ENCODE measurements at places on chromosomes 2 and 18.

DNA sequence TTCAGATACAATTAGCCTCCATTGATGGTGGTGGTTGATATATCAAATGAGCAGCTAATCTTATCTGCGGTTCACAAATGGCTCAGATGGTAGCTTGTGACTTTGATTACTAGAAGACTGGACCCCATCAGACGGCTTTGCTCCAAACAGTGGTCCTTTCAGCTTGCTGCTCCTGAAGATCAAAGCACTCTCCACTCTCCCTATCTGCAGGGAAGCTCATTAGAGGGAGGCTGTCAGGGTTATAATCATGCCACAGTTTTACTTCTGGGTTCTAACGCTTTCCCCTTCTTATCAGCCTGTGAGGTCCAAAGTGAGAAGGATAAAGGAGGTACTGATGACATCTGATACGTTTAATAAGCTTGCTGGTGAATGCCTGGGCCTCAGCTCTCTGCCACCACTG, 247.1 kb upstream of the NT5C1B start:
- DNase-seq = no peak

DNA sequence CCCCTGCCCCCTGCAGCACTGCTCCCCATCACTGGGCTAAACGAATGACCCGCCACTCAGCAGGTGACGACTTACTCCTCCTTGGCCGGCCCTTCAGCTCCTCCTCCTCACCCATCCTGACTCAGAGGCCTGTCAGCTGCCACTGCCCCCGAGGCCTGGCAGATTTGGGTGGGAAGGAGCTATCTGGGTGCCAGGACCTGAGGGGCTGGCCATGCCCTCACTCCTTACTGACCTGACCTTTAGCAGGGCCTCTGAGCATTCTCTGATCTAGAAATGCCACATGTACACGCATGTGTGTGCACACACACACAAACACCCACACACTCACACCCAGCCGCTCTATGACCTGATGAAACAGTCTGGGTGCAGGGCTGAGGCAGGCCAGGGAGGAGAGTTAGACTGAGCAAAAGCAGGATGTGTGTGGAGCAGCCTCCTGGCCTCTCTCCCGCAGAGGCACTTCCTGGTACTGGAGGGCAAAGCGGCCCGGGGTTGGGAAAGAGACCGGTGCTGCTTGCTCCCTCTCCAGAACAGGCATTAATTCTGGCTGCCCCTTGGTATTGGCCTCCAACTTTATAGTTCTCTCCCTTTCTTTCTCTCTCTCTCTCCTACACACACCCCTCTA, 68.0 kb downstream of the ZFP36L2 start:
- no peak for DNase-seq

- DNase-seq = no peak
Measured at GRCh38 chr18:74534981-74535649, 815 bp downstream of the CNDP1 start.

DNA sequence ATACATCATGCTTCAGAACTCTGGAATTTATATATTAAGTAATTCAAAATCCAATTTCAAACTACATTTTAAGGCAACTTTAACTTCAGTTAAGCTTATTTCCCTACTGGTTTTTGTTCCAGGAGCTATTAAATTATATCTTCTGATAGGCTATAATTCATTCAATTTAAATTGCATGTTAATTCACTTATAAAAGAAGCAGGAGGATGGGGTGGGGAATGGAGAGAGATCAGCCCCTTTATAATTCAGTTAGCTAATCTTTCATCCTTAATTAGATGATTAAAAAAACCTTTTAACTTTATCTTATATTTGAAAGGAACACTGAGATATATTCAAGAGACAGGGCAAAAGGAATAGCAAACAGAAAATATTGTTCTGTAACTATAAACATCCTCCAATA, 86.8 kb downstream of the AKAIN1 start:
- DNase-seq = no peak

- no peak for DNase-seq
Measured at GRCh38 chr2:236887531-236887930, 198.2 kb upstream of the COPS8 start.

GRCh38 chr18:78293540-78293939, 686.1 kb upstream of the SALL3 start:
- no peak for DNase-seq

DNA sequence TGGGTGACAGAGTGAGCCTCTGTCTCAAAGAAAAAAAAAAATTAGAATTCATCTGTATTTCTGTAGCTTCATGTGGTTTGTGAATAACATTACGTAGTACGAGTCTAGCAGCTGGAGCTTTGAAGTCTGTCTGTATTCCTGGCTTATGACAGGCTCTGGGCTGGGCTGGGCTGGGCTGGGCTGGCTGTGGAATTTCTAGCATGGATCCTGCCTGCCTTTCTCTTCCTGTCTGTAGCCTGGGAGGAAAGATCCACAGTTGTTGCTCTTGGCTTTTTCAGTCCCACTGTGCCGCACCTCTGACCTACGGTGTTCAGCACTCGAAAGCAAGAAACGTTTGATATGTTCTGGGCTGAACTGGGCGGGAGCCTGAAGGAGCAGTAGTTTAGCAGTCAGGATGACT, 55.4 kb downstream of the BOLA3 start:
- DNase-seq = no peak
